Activated CD4-positive, alpha-beta T cell treated with anti-CD3 and anti-CD28 coated beads, Interleukin-2, Interleukin-4, amounts not matched to agents 100 ng/mL and 50 ng/mL, durations not matched to agents 16 hours and 8 hours (primary cell): ENCODE measurements at places on chromosomes 7 and 10.

DNA sequence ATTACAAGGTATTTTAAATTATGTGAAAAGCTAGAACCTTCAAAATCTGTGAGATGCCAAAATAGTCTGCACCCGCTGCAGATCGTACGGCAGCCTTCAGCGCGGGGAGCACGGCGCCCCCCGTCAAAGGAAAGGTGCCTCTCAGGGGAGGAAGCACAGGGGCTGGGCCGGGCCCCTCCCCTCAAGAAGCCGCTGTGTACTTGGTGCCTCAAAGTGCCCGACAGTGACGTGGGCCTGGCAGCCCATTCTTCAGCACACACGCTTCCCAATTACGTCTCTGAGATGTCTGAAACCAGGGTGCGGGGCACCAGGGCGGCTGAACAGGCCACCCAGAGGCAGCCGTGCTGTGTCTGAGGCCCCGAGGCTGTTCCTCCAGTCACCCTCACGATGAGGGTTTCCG lies 116.1 kb downstream of the INPP5A start:
- no peak for DNase-seq

DNA sequence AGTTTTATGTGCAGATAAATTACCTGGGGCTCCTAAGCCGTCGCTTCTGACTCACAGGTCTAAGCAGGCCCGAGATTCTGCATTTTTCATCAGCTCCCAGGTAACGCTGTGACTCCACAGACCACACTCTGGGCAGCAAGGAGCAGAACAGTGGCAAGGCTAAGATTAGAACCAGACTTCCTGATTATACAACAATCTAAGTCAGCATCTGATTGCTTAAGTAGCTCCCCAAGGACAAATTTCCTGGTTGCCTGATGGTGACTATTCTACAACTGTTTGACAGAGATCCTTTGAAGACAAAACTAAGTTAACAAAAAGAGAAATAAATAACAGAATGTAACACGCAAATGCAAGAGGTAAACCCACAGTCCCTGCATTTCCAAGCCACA lies 69.0 kb downstream of the CREB3L2 start:
- DNase-seq = no peak

GRCh38 chr10:79116368-79116767 lies 47.6 kb downstream of the ZMIZ1 start:
- DNase-seq = no peak

GRCh38 chr7:137388916-137389315 lies 45.4 kb upstream of the PTN start:
- no peak for DNase-seq

DNA sequence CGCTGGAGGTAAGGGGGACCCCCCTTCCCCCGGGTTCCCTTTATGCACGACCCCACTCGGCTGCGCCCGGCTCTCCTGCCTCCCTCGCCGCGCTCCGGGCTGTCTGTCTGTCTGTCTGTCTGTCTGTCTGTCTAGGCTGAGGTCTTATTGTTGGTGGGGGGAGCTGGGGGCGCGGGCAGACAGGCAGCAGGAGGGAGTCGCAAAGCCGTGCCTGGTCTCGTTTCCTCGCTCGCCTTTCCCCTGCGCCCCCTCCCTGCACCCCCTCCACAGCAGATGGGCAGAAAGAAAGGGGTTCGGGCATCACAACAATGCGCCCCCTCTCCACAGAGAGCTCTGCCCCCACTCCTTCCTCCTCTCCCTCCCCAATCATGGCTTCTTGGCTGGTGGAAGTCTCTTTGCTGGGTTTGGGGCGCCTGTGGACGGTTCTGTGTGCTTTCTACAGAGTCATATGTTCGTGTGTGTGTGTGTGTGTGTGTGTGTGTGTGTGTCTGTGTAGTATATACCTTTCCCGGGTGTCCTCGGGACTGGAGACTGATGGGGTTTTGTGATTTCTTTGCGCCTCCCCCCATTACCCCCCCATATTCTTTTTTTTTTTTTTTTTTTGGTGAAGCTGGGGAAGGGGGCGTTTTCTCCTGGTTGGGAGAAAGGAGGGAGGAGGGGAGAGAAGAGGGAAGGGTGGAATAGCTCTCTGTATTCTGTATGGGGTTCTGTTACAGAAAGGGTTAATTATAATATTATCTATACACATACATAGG lies 1.9 kb downstream of the AUTS2 start:
- DNase-seq = no peak

DNA sequence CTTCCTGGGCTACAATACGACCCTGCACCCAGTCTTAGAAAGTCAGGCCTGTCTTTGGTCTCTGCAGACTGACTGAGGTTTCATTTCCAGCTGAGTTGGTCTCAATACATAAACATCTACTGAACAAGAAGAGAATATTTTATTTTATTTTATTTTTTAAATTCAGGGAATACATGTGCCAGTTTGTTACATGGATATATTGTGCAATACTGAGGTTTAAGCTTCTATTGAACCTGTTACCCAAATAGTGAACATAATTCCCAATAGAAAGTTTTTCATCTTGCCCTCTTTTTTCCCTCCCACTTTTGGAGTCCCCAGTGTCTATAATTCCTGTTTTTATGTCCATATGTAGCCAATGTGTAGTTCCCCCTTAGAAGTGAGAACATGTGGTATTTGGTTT lies 10.7 kb downstream of the FZD8 start:
- no peak for DNase-seq

DNA sequence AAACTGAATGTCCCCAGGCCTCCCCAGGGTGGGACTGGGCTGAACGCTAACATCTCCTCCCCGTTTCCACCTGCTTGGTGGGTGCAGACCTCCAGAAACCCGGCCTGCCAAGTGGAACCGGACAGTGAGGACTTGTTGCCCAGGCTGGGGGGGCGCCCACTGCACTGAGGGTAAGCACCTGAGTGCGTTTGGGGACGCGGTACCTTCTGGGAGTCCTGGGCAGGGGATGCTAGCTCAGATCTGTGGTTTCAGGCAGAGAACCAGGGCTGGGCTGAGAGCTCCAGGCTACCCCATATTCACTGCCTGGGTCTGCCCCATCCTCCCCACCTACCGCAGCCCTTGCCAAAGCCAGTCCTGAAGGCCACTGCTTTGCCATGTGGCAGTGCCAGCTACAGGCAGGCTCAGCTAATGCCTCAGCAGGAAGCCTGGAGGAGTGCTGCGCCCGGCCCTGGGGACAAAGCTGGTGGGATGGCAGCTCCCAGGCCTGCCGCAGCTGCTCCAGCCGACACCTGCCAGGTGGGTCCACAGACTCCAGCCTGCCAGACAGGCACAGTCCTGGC lies 3.5 kb upstream of the ZNF467 start:
- DNase-seq = no peak

GRCh38 chr10:124025152-124025551 lies 68.2 kb downstream of the CHST15 start:
- DNase-seq = no peak

DNA sequence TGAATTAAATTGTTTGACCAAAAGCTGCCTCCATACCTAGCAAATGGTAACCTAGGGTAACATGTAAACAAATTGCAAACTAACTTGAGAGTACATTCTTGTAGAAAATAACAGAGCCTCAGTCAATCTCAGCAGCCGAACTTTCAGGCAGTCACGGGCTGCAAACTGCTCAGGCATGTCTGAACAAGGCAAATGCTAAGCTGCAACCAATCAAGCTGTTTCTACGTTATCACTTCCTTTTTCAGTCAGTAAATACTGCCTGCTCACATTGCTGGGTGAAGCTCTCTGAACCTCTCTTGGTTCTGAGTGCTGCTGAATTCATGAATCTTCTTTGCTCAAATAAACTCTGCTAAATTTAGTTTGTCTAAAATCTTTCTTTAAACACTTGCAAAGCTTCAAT lies 1212.4 kb downstream of the SORCS1 start:
- DNase-seq = no peak
